NCI-H510A (cell line): ENCODE measurements at places on chromosomes 5 and 9.

- no peak for DNase-seq
Measured at GRCh38 chr5:135991429-135991828, 36.6 kb upstream of the LECT2 start.

- DNase-seq = no peak
Measured at GRCh38 chr9:115025721-115026120, 92.2 kb downstream of the TNC start.

GRCh38 chr5:132779961-132780360, 2.9 kb upstream of the SEPTIN8 start:
- DNase-seq = no peak

DNA sequence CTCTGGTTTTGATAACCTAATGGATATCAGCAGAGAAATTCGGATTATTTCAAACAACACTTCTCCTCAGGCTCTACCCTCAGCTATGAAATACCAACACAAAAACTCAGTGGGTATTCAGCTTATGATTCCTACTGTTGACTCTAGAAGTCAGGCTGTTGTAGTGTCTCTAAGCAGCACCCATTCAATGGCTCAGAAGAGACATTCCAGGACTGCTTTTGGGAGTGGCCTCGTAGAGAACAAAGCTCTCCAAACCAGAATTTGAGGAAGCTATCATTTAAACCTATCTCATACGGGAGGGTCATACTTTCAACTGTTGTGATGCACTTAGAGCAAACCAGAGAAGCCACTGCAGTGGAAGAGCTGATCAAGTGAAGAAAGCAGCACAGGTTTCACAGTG, 34.1 kb downstream of the ETF1 start:
- no peak for DNase-seq

- DNase-seq = no peak
Measured at GRCh38 chr5:109404428-109404960, 5.3 kb downstream of the PJA2 start.

DNA sequence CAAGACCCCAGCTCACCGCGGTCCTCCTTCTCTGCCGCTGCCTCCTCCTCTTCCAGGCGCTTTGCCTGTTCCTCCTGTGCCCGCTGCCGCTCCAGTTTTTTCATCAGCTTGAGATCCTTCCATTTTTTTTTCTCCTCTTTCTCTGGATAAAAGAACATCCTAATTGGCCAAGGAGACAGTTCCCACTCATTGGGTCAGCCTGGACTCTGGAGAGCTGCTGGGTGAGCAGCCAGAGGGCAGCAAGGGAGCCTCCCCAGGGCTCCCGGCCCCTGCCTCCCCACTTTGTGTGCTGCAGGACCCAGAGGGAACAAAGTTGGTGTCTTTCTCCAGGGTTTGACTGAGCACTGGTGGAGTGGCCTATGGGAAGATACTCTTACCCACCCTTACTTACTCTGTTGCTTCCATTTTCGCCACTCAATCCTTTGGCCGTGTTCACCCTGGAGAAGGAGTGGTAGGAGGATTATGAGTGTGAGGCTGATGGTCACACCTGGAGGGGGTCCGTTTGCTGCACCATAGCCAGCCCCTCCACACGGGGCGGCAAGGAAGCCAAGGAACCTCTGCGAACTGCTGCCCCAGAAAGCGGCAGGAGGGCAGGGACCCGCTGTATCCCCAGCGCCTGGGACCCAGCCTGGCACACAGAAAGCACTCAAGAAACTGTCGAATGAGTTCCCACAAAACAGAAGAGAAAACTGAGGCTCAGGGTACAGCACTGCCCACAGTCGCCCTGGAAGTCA, 708 bp downstream of the SPOUT1 start:
- DNase-seq = no peak
